Fibroblast of the aortic adventitia (primary cell): ENCODE measurements at places on chromosomes 1 and 21. TPM values are rescaled to one million over a fixed set of nuclear protein-coding genes. Genes with fewer than 3 reads are reported as not detected.

Gene SLC44A3
- total RNA-seq = 1.6 and 2.9 TPM in 2 replicates

Gene LINGO4
- not detected in 2 replicates for total RNA-seq

Gene TOMM40L
- total RNA-seq = 5.2 and 9.1 TPM in 2 replicates

Gene PGLYRP4
- total RNA-seq = not detected in 2 replicates

Gene TSPEAR
- 0.08 TPM in 1 of 2 replicates, not detected in the other for total RNA-seq

Gene PLEKHA6
- 3.6 and 5.1 TPM in 2 replicates for total RNA-seq
